ENCODE measurements at places on chromosomes 2 and 18.

GRCh38 chr2:6977113-6977741, 60.0 kb downstream of the RNF144A start:
- H3K27ac ChIP-seq: no peak overlapping the region
- no peaks in the 10 kb centered on the region for H3K36me3 ChIP-seq
- H3K27me3 ChIP-seq: no peaks in the 10 kb centered on the region
- peaks cover 31% of the 10 kb centered on the region for H3K4me1 ChIP-seq
- no peak for DNase-seq
- no peak overlapping the region for H3K4me3 ChIP-seq

- DNase-seq: no peak
- H3K27me3 ChIP-seq: no peaks in the 10 kb centered on the region
- H3K4me1 ChIP-seq: no peaks in the 10 kb centered on the region
- H3K27ac ChIP-seq: no peak overlapping the region
- no peak overlapping the region for H3K4me3 ChIP-seq
Observed at GRCh38 chr2:220648628-220649027, 923.5 kb downstream of the EPHA4 start.

- peaks cover 5% of the 10 kb centered on the region for H3K4me1 ChIP-seq
- H3K4me3 ChIP-seq: no peak overlapping the region
- no peaks in the 10 kb centered on the region for H3K36me3 ChIP-seq
- H3K27me3 ChIP-seq: no peaks in the 10 kb centered on the region
Observed at GRCh38 chr2:10266133-10266620, 36.5 kb upstream of the HPCAL1 start.

DNA sequence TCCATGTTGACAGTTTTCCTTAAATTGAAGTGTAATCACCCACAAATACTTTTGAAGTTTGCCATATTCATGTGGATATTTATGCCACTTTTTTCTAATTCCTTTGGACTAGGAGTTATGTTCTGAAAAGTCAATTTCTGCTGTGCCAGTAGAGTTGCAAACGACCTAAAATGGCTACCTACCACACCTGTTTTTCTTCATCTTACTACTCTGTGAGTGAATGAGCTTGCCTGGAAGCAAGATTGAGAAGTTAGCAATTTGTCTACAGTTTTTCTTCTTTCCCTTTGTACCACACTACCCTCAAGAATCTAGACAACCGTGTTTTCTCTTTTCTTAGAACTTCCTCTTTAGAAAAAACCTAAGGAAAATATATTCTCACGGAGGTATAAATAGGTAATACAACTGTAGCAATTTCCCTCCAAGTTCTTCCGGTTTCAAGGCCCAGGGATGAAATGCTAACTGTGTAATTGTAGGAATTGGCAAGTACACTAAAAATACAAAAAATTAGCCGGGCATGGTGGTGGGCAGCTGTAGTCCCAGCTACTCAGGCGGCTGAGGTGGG, 7.3 kb upstream of the SLC39A10 start:
- H3K36me3 ChIP-seq: no peaks in the 10 kb centered on the region
- H3K27me3 ChIP-seq: no peaks in the 10 kb centered on the region
- H3K27ac ChIP-seq: no peak overlapping the region
- H3K4me3 ChIP-seq: no peak overlapping the region

DNA sequence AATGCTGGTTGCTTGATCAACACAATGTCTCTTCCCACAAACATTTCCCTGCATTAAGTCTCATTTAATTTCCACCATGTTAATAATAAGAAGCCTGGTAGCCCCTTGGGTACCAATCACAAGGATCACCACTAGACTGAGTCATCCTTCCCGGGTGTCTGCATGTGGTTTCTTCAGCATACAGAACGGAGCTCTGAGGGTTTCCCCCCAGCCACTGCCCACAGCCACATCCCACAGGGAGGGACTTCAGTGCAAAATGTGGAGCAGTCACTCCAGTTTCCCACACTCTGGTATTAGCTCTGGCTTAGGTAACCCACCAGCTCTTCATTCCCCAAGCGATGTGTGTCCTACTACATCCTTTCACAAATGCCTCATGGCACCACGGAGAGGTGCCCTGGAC, 42.7 kb upstream of the POLE4 start:
- peaks cover 11% of the 10 kb centered on the region for H3K4me1 ChIP-seq
- no peak overlapping the region for H3K4me3 ChIP-seq
- no peak for DNase-seq
- H3K27me3 ChIP-seq: no peaks in the 10 kb centered on the region

GRCh38 chr18:25921677-25922421, 168.6 kb downstream of the SS18 start:
- no peak for DNase-seq
- no peaks in the 10 kb centered on the region for H3K36me3 ChIP-seq
- no peak overlapping the region for H3K4me3 ChIP-seq
- H3K27ac ChIP-seq: no peak overlapping the region
- no peaks in the 10 kb centered on the region for H3K4me1 ChIP-seq
- no peaks in the 10 kb centered on the region for H3K27me3 ChIP-seq

GRCh38 chr18:2547477-2548087, 23.7 kb downstream of the METTL4 start:
- no peaks in the 10 kb centered on the region for H3K4me1 ChIP-seq
- no peak overlapping the region for H3K27ac ChIP-seq
- no peak for DNase-seq
- H3K36me3 ChIP-seq: peaks cover 61% of the 10 kb centered on the region
- H3K4me3 ChIP-seq: no peak overlapping the region

- DNase-seq: no peak
- H3K4me3 ChIP-seq: no peak overlapping the region
- H3K27ac ChIP-seq: no peak overlapping the region
- H3K27me3 ChIP-seq: no peaks in the 10 kb centered on the region
Observed at GRCh38 chr18:44786688-44787087, 106.0 kb downstream of the SETBP1 start.

GRCh38 chr2:143801561-143801960, 672.3 kb downstream of the ARHGAP15 start:
- H3K27ac ChIP-seq: no peak overlapping the region
- H3K27me3 ChIP-seq: no peaks in the 10 kb centered on the region
- H3K4me3 ChIP-seq: no peak overlapping the region
- H3K36me3 ChIP-seq: no peaks in the 10 kb centered on the region
- peaks cover 12% of the 10 kb centered on the region for H3K4me1 ChIP-seq

DNA sequence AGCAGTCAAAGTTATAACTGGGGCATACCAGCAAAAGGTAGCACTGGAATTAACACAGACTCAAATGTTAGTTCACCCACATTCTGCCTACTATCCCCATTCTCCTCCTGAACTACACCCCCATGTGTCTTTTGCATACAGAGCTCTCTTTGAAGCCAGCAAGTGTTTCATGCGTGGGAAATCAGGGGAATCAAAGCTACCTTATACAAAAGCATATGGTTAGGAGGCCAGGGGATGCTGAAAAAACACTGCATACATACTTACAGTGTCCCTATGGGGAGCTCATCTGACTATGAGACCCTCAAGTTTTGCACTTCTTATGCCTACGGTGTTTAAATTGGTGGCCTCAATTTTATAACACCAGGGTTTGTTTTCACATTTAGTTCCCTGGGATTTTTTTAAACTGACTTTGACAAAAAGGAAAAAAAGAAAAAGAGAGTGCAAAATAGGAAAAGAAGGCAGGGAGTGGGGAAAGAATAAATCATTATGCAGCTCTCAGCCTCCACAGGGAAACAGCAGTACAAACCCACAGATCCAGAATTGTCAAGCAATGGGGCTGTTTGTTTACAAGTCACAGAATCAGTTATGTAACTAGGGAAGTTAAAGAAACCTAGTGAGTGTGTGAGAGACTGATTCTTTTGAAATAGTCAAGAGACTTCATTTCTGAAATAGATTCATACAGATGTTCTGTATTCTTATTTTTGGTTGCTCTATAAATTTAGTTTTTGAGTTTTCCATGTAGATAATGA, 20.1 kb upstream of the PPP3R1 start:
- no peaks in the 10 kb centered on the region for H3K27me3 ChIP-seq
- H3K36me3 ChIP-seq: no peaks in the 10 kb centered on the region
- no peak for DNase-seq
- H3K4me3 ChIP-seq: no peak overlapping the region

DNA sequence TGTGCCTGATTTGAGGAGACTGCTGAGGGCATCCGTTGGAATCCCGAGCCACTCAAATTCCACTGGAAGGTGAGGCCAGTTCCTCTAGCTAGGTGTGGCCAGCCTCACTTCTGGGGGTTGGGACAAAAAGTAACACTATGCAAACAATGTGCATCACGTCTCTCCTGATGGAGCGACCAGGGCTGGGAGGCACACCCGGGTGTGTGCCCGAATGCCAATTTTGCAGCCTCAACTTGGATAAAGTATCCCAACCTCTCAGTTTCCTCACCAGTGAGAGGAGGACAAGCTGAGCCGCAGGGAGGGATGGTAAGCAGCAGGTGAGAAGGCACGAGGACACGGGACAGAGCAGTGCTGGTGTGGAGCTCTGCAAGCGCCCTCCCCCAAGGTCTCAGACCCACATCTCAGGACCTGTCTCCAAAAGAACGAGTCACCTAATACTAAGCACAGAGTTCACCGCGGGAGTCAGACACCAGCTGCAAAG, 218.3 kb downstream of the HAUS1 start:
- H3K27me3 ChIP-seq: no peaks in the 10 kb centered on the region
- H3K4me3 ChIP-seq: no peak overlapping the region
- peak; percentile 69 for DNase-seq
- peak overlapping the region; percentile 100 for H3K27ac ChIP-seq
- H3K4me1 ChIP-seq: peaks cover 47% of the 10 kb centered on the region
- H3K36me3 ChIP-seq: no peaks in the 10 kb centered on the region

DNA sequence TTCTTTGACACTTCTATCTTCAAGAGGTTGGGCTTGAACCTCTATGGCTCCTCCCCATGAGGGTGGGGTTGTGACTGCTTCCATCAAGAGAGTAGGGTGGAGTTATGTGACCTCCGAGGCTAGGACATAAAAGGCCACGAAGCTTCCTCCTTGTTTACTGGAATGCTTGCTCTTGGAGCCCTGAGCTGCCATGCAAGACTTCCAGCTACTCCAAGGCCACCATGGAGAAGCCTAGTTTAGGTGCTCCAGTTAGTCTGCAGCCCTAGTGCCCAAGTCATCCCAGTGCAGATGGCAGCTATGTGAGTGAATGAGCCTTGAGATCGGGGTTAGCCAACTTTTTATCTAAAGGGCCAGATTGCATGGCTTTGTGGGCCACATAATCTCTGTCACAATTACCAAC, 2.4 kb upstream of the MERTK start:
- H3K27ac ChIP-seq: no peak overlapping the region
- peaks cover 6% of the 10 kb centered on the region for H3K4me1 ChIP-seq
- no peak overlapping the region for H3K4me3 ChIP-seq
- DNase-seq: no peak
- peaks cover 26% of the 10 kb centered on the region for H3K27me3 ChIP-seq

DNA sequence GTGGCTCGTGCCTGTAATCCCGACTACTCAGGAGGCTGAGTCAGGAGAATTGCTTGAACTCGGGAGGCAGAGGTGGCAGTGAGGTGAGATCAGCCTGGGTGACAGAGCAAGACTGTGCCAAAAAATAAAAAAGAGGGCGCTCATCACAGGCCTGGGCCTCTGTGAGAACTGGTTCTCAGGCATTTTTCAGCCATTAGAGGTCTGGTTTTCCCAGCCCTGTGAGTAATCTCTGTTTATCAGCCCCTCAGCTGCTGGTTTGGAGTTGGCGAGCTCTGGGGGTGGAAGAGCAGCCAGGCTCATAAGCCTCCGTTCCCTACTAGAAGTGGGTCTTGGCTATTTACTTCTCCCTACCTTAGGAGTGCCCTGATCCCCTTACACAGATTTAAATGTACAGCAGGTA, 53.1 kb downstream of the CHRNA1 start:
- H3K27ac ChIP-seq: no peak overlapping the region
- no peak overlapping the region for H3K4me3 ChIP-seq
- no peaks in the 10 kb centered on the region for H3K36me3 ChIP-seq
- no peaks in the 10 kb centered on the region for H3K27me3 ChIP-seq

GRCh38 chr2:219155054-219155644, 5.5 kb downstream of the NHEJ1 start:
- H3K4me3 ChIP-seq: no peak overlapping the region
- peaks cover 24% of the 10 kb centered on the region for H3K36me3 ChIP-seq
- H3K27me3 ChIP-seq: no peaks in the 10 kb centered on the region
- no peak for DNase-seq

DNA sequence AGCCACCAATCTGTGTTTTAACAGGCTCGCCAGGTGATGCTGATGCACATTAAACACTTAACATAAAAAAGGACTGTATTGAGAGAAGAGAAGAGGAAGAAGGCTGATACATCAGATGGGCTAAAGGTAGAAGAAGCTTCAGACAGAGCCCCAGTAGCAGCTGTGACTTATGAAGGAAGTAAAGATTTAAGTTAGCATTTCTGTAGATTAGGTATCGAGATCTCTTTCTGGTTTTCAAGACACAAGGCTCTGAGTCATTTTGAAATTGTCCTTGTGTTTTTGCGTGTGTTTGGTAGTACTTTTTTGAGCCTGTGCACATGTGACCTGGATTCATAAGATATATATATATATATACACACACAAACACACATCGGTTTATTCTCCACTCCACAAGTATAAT, 40.6 kb upstream of the GCFC2 start:
- peaks cover 8% of the 10 kb centered on the region for H3K27me3 ChIP-seq
- H3K27ac ChIP-seq: no peak overlapping the region
- DNase-seq: no peak
- no peaks in the 10 kb centered on the region for H3K36me3 ChIP-seq

GRCh38 chr18:24293254-24293653, 104.4 kb downstream of the OSBPL1A start:
- DNase-seq: no peak
- no peaks in the 10 kb centered on the region for H3K27me3 ChIP-seq
- no peaks in the 10 kb centered on the region for H3K4me1 ChIP-seq
- no peaks in the 10 kb centered on the region for H3K36me3 ChIP-seq
- H3K4me3 ChIP-seq: no peak overlapping the region

Data from RWPE2 (cell line).